ENCODE measurements at places on chromosomes 2 and 18.

GRCh38 chr18:62329691-62330454, 4.8 kb downstream of the TNFRSF11A start:
- no peak for DNase-seq

GRCh38 chr2:88234760-88235159, 64.6 kb downstream of the THNSL2 start:
- no peak for DNase-seq

DNA sequence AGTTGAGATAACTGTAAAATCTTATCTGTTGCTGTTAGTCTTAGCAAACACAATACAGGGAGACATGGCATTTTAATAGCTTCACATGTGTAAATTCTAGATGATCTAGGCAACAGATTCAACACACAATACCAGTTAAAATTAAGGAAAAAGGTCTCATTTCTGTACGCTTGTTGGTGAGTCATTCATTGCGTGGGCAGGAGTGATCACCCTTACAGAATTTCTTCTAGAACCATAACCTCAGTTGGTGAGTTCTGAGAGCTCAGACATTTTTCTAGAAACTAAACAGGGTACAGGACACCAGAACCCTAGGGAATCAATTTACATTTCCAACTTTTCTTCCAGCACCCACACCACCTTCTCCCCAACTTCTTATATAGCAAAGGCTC, 81.9 kb downstream of the SLC8A1 start:
- no peak for DNase-seq

GRCh38 chr2:108217211-108217610, 22.6 kb upstream of the SULT1C3 start:
- no peak for DNase-seq

DNA sequence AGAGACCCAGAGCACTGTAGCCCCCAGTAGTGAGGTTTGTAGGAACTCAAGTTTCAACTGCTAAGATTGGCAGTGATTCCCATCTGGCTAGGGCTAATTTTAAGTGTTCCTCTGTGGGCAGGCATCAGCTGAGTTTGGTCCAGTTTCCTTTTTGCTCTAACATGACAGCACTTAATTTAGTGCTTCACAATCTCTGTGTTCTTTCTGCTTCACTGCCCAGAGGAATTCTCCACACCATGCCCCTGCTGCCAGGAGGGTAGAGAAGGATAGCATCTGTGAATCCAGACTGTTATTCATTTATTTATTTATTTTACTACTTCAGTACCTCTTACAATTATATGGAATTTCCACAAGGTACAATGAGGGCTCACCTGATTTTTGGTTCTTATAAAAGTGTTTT, 549.9 kb upstream of the FSIP2 start:
- DNase-seq: peak; percentile 18

GRCh38 chr18:32847691-32848090, 74.9 kb upstream of the KLHL14 start:
- no peak for DNase-seq

GRCh38 chr2:44205169-44205568, 36.5 kb downstream of the PPM1B start:
- no peak for DNase-seq

- no peak for DNase-seq
Observed at GRCh38 chr2:3970791-3971651, 267.6 kb downstream of the DCDC2C start.

GRCh38 chr2:62292190-62292589, 96.3 kb downstream of the B3GNT2 start:
- no peak for DNase-seq

GRCh38 chr2:28101892-28102291, 211.4 kb downstream of the BABAM2 start:
- no peak for DNase-seq

DNA sequence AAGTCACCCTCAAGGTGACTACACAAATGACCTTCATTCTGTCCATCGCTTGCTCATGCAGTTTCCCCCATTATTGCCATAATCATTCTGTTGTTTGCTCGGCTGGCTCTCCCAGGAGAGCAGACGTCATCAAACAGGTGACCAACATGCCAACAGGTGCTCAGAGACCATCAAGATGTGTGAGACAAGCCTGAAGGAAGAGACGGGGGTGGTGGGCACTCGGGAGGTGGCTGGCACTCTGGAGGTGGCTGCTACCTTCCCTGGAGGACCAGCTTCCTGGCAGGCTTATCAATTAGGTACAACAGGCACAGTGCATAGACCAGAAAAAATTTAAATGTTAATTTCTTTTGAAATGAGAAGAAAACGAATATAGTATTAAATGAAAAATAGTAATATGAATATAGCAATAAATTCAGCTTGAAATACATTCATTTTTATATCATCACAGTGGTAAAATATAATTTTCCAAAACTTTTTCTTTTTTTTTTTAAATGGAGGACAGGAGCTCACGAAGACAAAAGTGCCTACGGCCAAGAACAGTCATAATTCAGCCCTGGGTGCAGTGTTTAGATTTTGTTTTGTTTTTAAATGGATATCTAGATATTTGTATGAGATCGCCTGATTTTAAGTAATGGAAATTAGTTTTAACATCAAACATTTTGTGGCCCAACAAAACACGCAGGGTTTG, 16.9 kb upstream of the HAAO start:
- no peak for DNase-seq

DNA sequence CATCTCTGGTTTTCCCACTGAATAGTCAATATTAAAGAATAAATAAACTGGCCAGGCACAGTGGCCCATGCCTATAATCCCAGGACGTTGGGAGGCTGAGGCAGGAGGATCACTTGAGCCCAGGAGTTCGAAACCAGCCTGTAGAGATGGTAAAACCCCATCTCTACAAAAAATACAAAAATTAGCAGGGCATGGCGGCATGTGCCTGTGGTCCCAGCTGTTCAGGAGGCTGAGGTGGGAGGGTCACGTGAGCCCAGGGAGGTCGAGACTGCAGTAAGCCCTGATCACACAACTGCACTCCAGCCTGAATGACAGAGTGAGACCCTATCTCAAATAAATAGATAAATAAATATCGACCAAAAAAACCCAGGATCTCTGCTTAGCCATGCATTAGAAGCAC, 50.2 kb upstream of the BIN1 start:
- no peak for DNase-seq

DNA sequence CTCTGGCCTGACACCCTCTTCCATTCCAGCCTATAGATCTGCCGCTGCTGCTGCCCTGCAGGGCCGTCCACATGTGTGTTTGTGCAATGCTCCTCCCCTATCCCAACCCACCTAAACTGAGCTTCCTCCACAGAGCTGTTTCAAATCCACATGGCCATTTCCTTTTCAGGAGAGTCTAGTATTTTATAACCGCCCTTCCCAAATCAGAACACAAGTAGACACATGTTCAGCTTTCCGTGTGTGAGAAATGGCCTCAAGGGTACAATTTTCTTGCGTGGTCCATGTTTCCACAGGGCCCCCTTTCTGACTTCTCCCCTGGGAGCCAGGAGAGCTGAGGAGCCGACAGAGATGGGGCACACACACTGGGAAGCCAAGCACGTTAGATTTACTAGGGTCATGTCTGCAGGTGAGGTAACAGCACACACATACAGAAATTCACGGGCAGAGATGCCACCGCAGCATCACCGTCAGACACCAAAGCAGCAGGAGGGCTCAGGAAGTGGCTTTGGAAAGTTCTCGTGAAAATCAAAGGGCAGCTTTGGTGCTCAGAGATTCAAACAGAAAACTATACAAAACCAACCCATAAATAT, 102.9 kb upstream of the TGFA start:
- DNase-seq: no peak

- DNase-seq: no peak
Observed at GRCh38 chr2:186098821-186099220, 360.2 kb downstream of the FSIP2 start.

DNA sequence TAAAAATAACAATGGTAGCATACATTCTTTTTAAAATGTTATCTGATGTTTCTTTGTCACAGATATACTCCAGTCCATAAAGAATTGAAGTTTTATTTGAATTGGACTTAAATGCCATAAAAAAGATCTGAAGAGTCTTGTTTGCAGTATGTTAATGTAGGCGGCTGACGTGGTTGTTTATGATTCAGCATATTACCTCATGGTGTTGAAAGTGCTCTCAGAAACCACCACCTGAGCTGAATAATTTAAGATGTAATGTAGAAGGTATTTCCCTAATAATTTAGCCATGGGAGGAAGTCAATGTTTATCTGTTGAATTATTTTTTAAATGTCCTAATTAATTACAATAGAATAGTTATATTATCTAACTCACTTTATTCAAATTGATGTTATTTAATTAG, 58.6 kb upstream of the CHN1 start:
- no peak for DNase-seq

DNA sequence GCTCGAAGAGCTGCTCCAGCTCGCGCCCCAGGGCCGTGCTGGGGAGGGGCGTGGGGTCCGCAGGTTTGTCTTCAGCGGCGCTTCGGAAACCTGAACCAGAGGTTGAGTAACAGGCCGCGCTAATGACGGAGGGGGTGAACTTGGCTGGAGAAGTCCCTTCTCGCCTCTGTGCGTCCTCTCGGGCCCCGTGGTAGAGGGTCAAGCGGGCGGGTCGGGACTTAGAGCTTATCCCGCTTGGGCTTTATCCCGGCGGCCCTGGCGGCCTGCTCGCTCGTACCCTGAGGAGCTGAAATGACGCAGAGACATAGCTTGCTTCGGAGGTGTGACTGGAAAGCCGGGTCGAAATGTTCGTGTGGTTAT, 479 bp downstream of the RNMT start:
- DNase-seq: no peak

- no peak for DNase-seq
Observed at GRCh38 chr2:58515827-58516573, 274.9 kb upstream of the FANCL start.

DNA sequence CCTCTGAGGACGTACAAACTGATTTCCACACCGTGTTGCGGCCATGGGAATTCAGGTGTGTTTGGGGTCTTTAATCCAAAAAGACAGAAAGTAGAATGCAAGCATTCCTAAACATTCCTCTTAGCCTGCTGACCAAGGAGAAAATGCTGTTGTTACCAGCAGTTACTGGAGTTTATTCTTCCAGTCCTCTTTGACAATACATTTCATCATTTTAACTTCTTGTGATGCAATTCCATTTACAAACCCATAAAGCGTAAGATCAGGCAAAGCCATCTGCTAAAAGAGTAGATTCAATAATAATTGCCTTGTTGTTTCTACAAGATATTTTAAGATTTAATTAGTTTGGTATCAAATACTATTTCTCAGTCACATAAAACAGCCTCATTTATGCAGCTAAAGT, 32.7 kb downstream of the SPIRE1 start:
- DNase-seq: no peak

DNA sequence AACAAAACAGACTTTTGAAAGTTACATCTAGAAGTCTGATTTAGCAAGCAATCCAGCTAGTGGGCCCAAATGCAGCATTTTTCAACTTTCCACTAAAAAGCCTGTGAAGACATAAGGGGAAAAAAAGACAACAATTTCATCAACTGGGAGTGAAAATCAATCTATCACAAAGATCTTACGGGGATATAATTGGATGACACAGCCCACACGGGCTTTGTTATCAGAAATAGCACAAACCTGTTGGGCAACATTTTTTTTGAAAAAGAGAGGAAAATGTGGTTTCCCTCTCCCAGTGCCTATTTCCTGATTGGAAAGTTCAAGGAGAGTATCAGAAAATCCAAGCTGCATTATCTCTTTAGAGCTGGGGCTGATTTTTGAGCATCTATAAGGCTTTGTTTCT, 132.7 kb downstream of the EVA1A start:
- no peak for DNase-seq

- DNase-seq: no peak
Observed at GRCh38 chr2:144170179-144170578, 349.7 kb downstream of the ZEB2 start.

DNA sequence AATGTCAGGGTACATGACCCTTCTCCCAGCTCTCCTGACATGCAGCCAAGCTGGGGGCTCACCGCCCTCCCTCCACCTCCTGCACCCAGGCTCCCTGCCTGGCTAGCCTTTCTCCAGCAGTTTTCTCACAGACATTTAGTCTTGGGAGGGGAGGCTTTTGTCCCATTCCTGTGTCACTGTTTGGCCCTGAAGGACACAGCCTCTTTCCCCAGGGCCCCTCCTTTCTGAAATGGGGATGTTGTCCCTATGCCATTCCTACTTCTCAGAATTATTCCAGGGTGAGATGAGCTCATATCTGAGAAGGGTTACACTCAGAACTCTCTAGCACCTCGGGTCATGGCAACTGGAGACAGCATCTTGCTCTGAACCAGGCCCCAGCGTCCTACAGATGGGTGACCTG, 47.3 kb upstream of the MRPL33 start:
- DNase-seq: no peak

- no peak for DNase-seq
Observed at GRCh38 chr2:68855550-68855949, 15.6 kb downstream of the BMP10 start.

DNA sequence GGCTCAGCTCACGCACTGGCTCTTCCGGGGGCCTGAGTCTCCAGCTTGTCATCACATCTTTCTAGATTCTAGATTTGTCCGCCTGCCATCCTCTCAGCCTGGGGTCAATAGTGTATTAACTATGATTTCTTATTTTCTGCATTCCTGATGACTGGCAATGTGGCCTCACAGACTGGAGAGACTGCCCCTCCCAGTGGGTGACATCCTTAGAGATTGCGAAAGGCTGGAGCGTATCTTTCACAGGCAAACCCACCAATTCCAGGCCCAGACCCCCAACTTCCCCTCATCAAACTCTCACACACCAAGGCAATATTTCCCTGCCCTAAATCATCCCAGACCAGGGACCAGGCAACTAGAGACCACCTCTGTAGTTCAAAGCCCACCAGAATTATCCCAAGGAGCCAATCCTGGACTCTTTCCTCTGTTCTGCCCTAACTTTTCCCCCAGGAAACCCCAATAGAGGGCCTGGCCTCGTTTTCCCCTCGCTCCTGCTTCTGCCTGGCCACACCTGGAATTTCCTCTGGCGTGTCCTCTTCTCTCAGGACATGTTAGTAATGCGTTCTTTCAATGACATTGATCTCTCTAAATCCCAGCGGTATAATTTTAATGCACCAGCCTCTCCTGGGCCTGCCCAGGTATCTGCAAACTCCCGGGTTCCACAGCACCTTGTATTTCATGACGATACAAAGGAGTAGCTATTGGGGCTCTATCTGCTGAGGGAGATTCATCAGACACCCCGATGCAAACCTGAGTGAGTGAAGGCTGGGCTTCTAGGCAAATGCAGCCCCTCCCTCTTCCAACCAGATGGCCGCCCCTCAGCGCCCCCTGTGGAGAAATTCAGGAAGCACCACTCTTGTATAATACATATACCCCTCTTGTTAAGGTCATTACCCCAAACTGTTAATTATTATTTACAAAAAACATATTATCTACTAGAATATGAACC, 2.4 kb upstream of the KCNF1 start:
- DNase-seq: no peak

GRCh38 chr2:127857265-127857808, 618 bp downstream of the POLR2D start:
- no peak for DNase-seq

DNA sequence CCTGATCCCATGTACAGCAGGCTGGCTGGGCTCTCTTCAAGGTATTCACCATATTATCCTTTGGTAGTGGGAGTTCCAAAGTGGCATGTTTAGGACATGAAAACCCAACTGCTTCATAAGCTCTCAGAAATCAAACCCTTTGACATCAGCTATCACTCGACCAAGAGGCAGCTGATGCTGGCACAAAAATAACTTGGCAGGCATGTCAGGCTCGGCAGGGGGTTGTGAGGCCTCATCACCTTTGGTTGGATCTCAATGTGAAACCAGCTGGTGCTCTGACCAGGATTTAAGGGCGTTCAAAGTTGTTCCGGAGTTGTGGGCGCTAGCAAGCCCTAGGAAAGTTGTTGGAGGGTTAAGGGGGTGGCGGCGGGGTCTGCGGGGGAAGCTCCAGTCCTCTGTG, 171.9 kb downstream of the FHOD3 start:
- DNase-seq: no peak

- DNase-seq: no peak
Observed at GRCh38 chr18:71075147-71075546, 786.3 kb downstream of the SOCS6 start.

Data from right renal cortex interstitium (tissue), 3 donors.